Fibroblast of the conjunctiva (primary cell): ENCODE measurements at places on chromosomes 2 and 18.

DNA sequence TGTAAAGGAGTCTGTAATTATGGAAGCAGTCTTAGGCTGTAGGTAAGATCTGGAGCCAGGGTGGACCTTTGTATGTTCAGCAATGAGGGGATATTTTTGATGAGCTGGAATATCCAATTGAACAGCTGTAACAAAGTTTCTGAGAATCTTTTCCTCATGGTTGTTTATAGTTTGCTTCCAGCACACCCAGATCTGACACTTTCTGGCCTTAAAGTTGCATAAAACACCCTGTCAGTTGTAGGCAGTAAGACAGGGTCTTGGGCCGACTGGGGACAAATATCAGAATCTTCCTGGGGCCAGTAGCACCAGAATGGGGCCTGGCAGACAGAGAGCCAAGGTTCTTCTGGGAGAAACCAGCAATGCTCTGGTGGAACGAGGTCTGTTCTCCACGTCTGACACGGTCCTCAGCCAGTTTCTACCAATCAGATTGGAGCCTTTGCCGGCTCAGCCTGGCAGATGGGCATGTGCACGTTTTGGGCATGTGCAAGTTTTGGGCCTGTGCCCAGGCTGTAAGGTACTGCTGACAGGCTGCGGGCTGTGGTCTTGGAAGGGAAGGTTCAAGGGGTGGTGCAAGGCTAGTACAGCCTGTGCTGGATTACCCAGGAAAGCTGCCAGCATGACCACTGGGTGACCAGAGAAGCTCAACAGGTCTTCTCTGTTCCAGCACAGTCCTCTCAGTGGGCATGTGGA is 89.8 kb downstream of the PRKCE start:
- DNase-seq = peak; percentile 26

DNA sequence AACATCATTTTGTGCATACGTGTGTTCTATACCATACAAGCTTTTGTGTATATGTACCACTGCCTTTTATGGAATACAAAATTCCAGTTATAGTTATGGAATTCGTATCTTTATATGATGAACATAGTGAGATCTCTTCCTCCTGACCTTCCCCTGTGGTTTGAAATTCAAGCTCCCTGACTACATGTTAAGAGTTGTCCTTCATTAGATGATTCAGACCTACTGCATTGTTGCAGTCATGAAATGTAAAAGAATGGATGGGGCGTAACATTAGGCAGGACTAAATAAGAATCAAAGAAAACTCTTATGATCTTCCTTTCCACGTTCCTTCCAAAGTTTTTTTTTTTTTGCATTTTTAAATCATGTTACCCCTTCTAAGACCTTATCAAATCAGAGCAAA is 107.1 kb downstream of the UNC80 start:
- no peak for DNase-seq

DNA sequence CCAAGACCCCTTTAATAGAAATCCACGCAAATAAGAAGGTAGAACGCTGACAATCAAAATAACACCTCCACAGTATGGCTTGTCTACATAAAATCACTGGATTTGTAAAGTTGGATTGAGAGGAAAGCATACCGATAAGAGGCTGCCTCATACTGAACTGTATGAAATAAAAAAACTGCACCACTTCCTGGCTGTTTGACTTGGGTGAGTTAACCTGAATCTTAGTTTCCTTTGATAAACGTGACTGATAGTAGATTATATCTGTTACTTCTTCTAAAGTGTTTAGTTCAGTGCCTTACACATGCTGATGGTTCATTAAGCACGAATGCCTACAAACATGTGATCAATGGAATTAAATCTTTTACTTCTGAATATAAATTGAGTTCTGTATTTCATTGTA is 140.4 kb upstream of the RNF152 start:
- DNase-seq = no peak

GRCh38 chr2:196233805-196234475 is 62.6 kb upstream of the STK17B start:
- DNase-seq = no peak

DNA sequence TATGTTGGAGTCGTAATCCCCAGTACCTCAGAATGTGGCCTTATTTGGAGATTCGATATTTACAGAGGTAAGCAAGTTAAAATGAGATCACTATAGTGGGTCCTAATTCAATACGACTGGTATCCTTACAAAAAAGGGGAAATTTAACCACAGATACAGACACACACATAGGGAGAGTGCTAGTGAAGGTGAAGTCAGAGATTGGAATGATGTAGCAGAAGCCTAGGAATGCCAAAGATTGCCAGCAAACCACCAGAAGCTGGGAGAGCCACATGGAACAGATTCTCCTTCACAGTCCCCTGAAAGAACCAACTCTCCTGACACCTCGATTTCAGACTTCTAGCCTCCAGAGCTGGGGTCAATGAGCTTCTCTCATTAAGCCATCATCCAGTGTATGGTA is 17.7 kb upstream of the ACTR3 start:
- no peak for DNase-seq

DNA sequence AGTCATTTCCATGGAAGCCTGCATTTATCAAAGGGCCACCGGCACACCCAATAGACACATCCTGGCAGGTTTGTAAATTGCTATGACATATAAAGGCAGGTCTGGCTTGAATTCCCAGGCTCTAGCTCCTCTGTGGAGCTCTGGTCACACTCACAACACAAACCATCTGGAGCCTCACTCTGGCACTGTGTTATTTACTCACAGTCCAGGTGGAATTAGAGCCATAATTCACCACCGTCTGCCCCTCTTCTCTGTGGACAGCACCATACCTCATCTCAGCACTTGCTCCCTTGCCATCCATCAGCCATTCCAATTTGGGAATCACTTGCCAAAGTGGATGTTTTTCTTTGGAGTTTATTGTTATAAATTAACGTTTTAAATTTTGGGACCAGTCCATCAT is 84.3 kb upstream of the OSR1 start:
- DNase-seq = no peak

- DNase-seq = peak; percentile 87
These were observed 337.5 kb downstream of the GULP1 start for GRCh38 chr2:188628989-188629752.
